ENCODE measurements at places on chromosomes 12 and 14.

DNA sequence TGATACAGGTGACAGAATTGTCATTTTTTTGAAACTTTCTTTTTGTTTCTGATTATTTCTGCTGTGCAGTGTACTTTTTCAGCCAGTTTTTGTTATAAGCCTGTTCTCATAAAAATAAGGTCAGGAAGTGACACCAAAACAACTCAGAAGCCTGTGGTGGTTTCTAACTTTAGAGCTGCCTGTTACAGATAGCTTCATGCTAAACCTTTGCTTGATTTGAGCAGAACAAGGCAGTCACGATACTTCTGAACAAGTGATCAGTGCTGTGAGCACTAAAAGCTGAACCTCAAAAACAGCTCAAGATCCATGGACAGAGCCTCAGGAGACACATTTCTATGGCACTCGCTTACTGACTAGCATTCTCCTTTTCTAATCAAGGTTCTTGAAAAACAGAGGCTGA is 82.0 kb downstream of the PRKCH start:
- no peak for DNase-seq

DNA sequence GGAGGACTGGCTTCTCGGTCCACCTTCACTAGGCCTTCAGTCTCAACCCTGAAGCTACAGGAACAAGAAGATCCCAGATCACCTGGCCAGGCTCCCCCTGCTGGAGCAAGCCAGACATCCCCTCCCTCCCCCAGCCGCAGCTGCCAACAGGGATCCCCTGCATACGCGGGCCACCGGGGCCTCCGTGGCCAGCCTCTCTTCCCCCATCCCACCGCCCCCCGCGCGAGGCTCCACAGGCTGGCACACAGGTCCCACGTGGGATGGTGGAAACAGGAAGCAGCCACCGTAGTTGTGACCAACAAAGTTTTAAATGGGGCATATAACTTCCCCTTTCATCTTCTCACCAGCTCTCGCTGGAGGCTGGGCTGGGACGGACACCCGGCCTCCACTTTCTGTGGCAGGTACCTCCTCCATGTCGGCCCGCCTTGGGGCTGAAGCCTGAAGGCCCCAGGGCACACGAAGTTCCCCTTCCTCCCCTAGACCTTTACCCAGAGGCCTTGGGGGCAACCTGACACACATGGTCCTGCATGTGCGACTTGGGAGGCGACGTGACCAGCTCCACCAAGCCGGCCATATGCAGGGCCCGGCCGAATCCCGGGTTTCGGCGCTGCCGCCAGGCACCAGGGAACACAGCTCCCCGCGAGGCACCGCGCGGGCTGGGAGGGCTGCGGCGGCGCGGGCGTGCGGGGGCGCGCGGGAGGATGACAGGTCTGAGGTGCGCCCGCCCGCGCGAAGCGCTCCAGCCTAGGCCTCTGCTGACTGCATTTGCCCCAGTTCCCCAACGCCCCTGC is 44.4 kb upstream of the PNMA1 start:
- peak; percentile 91 for DNase-seq

- no peak for DNase-seq
Observed at GRCh38 chr12:113162102-113163029, 12.8 kb downstream of the CFAP73 start.

DNA sequence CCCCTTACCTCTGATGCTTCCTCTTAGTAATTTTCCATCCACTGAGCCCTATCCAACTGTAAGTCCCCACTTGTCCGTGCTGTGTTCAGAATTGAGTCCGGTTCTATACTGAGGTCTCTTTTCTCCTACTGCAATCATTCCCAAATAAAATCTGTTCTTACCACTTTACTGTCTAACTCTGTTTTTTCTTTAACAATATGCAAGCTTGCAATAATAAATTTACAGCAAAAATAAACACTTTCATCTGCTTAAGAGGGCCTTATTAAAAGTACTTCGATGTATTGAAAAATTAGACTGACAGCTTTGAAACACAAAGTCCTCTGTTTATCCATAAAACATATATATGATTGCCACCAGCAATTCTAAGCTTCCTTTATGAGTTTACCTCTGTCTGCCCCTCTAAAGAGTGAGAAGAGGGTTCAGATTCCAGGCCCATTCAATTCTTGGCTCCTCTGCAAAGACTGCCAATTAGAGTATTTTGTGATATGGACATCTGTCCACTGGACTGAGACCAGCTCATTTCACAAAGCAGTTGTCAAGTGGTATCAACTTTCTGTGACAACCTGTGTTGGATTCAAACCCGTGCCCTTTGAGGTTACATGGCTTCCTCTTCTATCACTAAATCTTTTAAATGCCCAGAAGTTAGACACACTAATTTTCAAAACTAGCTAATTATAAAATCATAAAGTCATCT is 39.9 kb upstream of the G2E3 start:
- no peak for DNase-seq

DNA sequence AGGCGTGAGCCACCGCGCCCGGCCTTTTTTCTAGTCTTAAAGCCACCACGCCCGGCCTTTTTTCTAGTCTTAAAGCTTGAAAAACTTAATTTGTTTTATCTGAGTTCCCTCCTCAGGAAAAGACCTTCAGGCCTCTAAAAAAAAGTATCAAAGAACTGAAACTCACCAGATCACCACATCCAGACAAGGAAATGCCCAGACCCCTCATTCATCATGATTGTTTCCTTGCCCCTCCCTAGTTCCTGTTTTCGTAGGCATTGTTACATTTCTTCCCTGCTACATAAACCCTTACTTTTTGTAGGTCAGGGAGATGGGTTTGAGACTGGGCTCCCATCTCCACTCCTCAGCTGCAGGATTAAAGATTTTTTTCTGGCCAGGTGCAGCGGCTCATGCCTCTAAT is 21.1 kb upstream of the VWF start:
- no peak for DNase-seq

GRCh38 chr12:26564391-26564790 is 268.6 kb downstream of the ITPR2 start:
- DNase-seq: no peak

DNA sequence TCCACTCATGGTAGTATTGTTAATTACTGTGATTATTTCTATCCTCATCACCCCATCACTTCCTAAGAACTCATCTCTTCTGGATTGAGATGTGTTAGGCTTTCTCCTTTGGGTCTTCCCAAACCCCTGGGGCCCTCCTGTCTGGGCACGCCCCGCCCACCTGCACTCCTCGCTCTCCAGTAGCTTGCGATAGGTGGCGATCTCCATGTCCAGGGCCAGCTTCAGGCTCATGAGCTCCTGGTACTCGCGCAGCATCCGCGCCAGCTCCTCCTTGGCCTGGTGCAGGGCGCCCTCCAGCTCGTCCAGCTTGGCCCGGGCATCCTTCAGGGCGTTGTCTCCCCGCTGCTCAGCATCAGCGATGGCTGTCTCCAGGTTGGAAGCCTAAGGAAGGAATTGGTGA is 6.8 kb downstream of the KRT71 start:
- no peak for DNase-seq

- DNase-seq: no peak
Observed at GRCh38 chr12:33551006-33551405, 111.4 kb upstream of the SYT10 start.

DNA sequence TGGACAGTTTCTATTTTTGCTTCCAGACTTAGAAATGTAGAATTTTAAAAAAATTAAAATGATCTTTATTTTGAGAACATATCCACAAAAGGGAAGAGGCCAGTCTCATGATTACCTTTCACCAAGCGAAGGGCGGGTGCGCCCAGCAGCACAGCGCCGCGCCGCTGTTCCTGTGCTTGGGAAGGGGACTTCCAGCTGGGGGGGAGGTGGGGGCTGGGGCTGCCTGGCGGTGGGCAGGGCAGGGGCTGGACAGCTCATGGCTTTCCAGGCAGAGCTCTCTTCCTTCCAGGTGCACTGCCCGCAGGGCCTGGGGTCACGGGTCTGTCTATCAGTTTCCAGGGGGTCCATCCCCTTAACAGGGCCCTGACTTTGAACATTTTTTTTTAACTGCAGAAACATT is 199.9 kb downstream of the TTC7B start:
- DNase-seq: no peak

DNA sequence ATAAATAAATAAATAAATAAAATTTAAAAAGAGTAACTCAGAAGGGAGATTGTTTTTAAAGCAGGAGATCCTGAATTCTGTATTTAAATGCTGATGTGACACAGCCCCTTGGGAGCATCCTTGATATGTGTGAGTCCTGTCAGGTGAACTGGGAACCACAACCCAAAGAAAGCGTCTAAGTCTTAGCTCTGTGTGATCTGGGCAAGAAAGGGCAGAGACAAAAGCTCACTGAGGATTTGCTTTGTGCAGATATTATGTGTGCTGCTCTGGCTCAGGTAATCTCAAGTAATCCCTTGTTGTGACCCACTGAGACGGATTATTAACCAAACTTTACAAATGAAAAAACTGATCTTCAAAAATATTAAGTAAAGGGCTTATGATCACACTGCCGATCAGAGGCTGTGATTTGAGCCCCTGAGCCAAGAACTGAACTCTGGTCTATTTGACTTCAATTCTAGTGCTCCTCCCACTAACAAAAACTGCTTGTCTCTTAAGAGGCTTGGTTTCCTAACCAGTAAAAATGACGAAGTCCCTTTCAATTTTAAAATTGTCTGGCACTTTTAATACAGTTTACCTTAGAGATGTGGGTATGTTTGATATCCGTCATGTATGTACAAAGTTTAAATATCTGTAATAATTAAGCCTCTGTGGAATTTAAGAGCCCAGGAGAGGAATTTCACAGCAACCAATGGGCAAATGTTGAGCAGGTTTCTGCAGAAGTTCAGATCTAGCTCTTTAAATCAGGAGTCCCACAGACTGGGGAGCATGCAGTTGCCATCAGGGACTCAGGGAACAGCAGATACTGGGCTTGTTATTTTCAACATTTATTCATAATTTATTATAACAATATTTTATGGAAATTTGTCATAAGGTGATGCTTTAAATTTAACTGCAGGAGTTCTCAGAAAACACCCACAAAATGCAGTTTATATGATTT is 46.1 kb downstream of the CPM start:
- DNase-seq: no peak

- no peak for DNase-seq
Observed at GRCh38 chr12:68631227-68631626, 20.5 kb downstream of the RAP1B start.

DNA sequence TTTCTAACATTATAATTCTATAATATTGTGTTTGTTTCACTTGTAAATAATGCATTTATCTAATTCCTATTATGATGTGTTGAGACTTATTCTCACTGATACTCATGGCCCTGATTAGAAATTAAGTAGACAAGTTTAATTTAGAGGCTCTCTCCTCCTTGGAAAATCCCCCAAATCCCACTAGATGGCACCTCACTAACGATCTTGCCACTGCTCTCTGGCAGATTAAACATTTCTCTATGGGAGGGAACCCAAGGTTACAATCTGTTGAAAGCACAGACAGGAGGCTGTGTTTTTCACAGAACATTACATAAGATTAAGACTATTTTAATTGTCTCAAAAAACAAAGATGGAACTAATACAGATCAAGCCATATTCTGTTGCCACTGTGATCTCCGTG is 318.7 kb downstream of the LRFN5 start:
- DNase-seq: no peak

DNA sequence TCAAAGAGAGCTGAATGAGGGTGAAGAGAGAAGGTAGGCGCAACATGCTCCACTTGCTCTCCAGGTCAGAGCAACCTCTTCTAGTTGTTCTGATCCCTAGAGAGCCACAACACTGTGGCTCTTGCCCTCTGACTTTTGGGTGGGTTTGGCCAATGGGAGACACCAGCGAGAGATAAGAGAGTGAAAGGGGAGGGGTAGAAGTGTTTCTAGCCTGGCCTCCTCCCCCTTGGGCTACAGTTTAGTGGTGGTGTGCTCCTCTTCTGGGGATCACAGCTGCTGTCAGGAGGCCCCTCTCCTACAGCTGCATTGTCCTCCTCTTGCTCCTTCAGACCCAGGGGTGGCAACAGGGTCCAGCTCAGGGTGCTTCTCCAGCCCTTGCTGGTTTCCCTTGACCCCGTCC is 454.8 kb downstream of the FUT8 start:
- no peak for DNase-seq

DNA sequence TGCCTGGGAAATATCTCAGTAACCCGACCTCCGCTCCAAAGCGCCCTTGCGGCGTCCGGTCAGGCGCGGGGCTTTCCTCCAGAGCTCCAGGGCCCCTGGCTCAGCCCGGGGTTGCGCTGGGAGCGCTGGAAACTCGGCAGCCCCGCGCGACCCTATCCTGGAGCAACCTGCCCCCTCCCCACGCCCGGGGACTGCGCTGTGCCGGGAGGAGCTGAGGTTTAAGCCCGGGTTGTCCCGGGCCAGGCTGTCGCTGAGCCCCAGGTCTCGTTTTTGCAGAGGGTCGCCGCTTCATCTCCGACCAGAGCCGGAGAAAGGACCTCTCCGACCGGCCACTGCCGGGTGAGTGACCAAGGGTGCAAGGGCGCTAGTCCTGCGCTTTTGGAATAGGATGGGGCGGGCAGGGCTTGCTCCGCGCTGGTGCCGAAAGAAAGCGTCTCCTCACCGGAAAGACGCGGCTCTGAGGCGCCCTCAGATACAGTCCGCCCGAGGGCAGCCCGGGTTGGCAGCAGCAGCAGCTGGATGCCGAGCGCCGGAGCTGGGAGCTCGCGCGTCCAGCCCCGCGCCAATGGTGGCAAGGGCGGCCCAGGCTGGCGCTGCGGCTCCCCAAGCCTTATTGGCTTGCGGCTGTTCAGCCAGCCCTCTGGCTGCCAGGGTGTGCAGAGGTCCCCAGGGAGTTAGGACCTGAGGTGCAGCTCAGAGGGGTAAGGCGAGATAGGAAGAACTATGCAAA is 1.5 kb downstream of the SPX start:
- DNase-seq: peak; percentile 84

DNA sequence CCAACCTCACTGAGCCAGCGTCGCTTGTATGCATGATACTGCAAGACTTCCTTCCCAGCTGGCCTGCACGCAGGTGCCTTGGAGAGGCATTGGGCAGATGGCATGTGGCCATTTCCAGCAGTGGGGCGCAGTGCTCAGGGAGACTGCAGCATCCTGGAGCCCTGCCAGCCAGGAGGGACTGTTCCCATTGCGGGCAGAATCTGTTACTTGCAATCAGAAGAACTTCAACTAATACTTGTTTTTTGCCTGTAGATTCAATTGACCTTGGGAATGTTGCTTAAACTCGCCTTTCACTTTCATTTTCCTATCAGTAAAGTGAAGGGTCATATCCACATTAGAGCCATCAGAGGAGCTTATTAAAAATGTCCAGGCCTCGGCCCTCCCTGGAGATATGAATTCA is 29.8 kb downstream of the ANKRD9 start:
- DNase-seq: no peak

- no peak for DNase-seq
Observed at GRCh38 chr14:30958555-30959407, 66.7 kb upstream of the AP4S1 start.

DNA sequence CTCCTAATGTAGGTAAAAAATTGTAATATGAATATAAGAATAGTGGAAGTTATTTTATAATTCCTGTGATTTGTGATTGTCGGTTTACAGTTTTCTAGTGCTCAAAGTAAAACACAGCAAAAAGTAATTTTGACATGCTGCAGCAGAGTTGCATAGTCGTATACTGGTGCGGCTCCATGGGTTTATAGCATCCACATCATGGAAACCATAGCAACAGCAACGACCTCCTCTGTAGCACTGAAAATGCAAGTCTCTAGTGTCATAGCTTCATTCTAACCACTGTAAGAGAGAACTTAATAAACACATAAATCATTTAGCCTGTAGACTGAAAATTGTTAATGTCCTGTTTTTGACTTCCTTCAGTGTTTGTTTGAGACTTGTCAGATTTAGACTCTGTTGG is 574.3 kb downstream of the KCNH5 start:
- DNase-seq: no peak

GRCh38 chr14:101462726-101463565 is 98.3 kb upstream of the DIO3 start:
- DNase-seq: no peak

- DNase-seq: no peak
Observed at GRCh38 chr14:85575617-85575898, 45.6 kb downstream of the FLRT2 start.

- DNase-seq: no peak
Observed at GRCh38 chr14:44775248-44775647, 186.5 kb downstream of the KLHL28 start.

Measured in activated effector memory CD4-positive, alpha-beta T cell treated with anti-CD3 and anti-CD28 coated beads, Interleukin-2, amount 50 U/mL, for 16 hours (primary cell).